Activated CD4-positive, alpha-beta memory T cell treated with anti-CD3 and anti-CD28 coated beads for 36 hours (primary cell): ENCODE measurements at places on chromosomes 4 and X.

GRCh38 chrX:75038925-75039324 lies 113.7 kb upstream of the NEXMIF start:
- DNase-seq = peak; percentile 15

DNA sequence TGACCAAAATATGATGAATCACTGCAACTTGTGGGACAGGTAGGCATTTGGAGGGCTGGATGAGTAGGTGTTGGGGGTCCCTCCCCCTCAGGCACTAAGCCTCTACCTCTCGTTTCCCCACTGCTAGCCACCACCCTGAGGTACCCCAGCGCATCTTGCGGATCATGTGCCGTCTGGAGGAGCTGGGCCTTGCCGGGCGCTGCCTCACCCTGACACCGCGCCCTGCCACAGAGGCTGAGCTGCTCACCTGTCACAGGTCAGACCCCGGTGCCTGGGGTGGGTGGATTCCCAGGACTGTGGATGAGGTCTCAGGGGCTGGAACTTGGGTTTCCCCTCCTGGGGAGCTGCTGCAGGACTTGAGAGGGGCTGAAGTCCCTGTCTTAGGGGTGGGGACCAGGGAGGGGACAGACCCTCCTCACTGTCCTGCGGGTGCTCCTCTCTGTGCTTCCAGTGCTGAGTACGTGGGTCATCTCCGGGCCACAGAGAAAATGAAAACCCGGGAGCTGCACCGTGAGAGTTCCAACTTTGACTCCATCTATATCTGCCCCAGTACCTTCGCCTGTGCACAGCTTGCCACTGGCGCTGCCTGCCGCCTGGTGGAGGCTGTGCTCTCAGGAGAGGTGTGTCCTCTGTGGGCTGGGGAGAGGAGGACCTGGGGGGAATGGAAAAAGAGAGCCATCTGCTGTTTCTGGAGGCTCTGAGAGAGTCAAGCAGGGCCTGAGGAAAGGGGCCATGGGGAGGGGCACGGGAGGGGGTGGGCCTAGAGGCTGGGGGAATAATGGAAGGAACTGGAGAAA lies 10.1 kb upstream of the ERAS start:
- no peak for DNase-seq

DNA sequence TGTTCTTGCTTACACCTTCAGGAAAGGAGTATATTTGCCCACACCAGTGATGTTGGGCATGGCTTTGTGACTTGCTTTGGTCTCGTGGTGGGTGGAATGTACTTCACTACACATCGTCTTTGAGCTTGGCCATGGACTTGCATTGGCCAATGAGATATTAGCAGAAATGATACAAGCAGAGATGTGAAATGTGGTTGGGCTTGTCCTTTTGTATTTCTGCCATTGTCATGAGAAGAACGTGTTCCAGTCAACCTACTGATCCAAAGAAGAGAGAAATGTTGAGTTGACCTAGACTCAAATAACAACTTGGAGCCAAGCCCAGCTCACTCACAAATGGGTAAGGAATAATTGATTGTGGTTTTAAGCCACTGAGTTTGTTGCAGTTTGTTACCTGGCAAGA lies 138.4 kb upstream of the ARX start:
- no peak for DNase-seq

GRCh38 chrX:31706466-31706865 lies 634.6 kb upstream of the FTHL17 start:
- DNase-seq = no peak

DNA sequence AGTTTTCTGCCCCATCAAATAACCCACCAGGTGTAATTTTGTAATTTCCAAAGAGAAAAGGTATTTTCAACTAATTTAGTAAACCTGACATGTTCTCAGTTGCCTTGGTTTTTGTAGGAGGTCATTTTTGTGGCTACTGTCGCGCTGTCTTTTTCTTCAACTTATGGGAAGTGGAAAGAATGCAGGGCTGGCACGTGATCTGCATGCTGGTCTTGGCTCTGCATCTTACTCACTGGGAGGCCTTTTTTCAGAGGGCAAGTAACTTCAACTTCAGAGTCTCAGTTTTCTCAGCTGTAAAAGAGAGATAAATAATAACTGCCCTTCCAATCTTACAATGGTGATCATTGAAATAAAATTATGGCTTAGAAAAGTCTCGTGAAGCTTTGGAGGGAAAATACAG lies 109.9 kb upstream of the SMIM10 start:
- no peak for DNase-seq

- DNase-seq = no peak
These were observed 61.9 kb downstream of the DDIT4L start for GRCh38 chr4:100128338-100128737.
